Left renal cortex interstitium (tissue), 4 donors: ENCODE measurements at places on chromosomes 11 and 22. TPM values are rescaled to one million over a fixed set of nuclear protein-coding genes. Genes with fewer than 3 reads are reported as not detected.

DNA sequence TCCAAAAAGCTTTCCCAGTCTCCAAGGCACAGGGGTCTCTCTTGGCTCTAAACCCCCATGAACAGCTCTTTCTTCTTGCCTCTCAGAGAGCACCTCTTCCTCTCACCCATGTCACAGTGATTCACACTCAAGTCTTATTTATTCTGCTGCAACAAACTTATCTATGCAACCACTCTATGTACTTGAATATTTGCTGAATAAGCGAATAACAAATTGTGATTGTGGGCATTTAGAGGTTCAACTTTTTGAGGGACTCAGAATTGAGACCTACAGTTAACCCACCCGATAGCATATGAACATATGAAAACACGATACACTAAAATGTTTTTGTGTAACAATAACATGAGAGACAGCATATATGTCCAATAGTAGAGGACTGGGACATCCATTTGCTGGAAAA, 137.1 kb upstream of the NARS2 start:
- DNase-seq: no peak

DNA sequence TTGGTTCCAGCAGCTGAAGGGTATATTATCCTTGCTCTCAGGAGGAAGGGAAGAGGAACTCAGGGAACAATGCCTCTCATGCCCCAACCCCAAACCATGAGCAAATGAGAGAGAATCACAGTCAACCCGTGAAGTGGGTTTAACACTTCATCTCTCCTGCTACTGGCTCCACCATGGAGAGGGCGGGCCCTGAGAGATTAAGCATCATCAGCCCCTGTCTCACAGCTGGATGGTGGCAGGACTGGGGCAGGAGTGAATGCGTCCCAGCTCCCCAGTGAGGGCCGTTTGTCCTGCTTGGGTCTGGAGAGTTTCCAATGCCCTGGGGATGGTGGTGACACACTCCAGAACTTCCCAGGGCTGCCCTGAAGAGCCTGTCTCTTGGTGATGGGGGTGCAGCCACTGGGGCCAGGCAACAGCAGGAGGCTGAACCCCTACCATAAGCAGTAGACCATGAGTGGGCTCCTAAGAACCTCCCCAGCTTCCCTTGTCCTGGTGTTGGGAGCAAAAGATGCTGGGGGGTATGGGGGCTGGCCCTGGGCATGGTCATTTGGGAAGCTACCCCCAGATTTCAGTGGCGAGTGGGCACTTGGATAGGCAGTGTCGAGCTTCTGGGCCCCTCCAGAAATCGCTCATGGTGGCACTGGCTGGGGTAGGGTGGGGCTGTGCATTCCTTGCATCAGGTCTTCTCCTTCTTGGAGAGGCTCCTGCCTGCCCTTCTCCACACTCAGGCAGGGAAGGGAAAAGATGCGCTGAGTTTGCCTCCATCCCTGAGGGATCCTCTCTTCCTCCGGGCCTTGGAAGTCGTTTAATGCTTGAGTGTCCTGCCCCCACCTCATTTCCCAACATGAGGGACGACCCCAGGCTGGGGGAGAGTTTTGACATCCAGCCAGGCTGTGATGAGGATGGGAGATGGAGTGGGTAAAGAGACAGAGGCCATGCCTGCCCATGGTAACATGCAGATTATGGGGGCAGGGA, 157.5 kb downstream of the ST3GAL4 start:
- no peak for DNase-seq

- no peak for DNase-seq
These were observed 11.1 kb downstream of the HPS5 start for GRCh38 chr11:18310800-18311340.

DNA sequence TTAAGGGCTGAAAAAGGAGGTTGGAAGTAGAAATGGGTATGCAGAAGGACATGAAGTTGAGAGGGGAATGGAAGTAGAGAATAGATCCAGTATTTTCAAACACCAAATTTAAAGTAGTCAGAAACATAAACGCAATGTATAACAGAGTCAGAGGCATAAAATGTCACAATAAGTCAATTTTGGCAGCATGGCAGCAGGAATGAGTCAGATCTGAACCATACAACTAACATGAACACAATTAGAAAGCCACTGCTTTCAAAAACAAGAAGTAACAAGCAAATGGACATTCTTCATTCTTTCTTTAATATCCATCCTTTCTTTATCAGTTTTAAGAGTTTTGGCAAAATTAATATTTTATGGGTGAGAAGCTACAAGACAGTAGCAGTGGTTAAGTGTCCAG, 2.5 kb downstream of the CHORDC1 start:
- no peak for DNase-seq

TMPRSS13 gene
- 0.81 TPM for polyA plus RNA-seq

DNA sequence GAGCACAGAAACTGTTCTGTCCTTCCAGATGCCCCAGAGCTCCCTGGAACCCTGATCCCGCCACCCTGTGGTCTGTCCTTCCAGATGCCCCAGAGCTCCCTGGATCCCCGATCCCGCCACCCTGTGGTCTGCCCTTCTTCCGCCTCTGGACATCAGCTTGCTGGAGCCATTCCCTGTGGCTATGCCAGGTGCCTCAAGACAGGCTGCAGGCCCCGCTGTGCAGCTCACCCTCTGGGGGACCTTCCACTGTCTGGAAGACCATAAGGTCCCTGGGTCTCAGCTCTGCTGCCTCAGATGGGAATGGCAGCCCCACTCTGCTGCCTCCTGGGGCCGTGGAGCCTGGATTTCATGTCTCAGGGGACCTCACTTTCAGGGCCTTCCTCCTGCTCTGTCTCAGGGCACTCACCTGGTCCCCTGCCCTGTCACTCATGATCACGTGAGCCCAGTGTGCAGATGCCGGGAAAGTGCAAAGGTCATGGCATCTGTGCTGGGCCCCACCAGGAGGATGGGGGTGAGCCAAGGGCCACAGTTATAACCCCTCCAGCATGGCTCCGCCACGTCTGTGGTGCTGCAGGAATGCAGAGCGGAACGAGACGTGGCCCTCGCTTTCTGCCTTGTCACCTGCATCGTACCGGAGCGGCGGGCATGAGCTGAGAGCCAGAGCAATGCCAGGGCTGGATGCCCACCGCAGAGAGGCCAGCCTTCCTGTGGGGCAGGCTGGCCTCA, 1520.7 kb downstream of the BRD1 start:
- DNase-seq: no peak

- DNase-seq: no peak
These were observed 32.2 kb downstream of the SLC6A5 start for GRCh38 chr11:20631519-20632168.

GRCh38 chr11:83249972-83250593, 36.1 kb downstream of the CCDC90B start:
- DNase-seq: no peak

GRCh38 chr22:39254789-39255298, 10.1 kb upstream of the PDGFB start:
- no peak for DNase-seq

GRCh38 chr11:29482510-29482909, 534.3 kb downstream of the KCNA4 start:
- DNase-seq: no peak

GRCh38 chr22:23501261-23501619, 78.8 kb downstream of the IGLL1 start:
- DNase-seq: no peak

CCDC73 gene
- polyA plus RNA-seq: 0.31 TPM

DNA sequence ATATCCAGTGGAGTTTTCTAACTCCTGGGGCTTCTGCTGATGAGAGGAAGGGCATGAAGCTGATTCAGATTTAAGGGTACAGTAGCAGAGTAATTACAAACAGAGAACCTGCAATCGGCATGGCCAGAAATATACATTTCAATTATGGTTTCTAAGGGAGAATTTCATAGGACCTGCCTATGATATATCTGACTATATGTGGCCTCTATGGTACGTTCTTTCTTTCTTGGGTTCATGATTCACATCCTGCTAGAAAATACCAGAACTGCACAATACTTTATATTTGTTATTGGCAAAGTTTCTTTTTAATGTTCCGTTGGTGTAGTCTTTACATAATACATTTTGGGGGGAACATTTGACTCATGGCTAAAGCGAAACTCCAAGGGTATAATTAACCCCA, 63.1 kb upstream of the TTC12 start:
- DNase-seq: no peak

DNA sequence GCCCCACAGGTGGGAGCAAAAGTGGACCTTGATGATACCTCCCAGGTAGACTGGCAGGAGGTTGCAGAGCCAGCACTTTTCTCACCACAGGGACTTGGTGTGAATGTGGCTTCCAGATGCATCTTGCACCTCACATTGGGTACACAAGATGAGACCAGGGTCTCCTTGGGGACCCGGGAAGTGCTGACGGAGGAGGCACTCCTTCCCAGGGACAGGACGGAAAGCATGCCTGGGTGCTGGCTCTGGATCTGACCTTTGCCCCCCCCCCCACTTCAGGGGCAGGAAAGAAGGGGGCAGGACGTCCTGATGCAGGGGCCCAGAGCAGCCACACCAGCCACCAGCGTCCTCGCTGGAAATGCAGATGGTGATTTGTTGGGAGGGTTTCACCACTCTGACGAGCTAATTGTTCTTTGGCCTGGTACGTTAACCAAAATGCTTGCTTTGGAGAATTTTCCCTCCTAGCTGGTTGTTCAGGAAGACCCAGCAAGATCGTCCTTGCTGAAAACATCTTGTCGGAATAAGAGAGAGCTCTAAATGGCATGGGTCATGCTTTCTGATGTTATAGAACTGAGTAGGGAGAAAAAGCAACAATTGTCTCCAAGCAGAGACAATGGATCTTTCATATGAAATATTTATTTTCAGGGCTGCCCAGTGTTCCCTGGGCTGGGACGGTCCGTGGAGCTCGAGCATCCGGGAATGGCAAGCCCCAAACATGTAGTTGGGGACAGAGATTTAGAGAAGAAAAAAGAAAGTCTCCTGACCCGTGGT, 74.4 kb upstream of the PPARA start:
- DNase-seq: no peak

- DNase-seq: no peak
These were observed 183.0 kb downstream of the CEP164 start for GRCh38 chr11:117510646-117511045.

ANGPTL5 gene
- polyA plus RNA-seq: not detected

SLC22A6 gene
- polyA plus RNA-seq: 27.5 TPM

OR52B2 gene
- polyA plus RNA-seq: not detected

DNA sequence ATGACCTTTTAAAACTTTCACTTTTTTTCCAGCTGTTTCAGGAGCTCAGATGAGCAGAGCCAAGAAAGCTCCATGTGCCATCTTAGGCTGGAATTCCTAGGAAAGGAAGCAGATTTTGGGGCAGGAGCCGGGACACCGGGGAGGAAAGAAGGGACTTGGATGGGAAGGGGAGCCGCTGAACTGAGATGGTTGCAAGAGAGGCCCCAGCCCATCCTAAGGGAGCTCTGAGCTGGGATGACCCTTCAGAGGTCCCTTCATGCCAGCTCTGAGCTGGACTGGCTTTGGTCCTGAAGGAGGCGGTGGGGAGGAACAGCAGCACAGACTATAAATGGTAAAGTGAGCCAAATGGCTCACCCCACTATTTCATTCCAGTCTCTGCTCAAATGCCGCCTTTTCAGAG, 55.2 kb upstream of the SLC22A12 start:
- no peak for DNase-seq

- DNase-seq: no peak
These were observed 20.7 kb upstream of the SUSD2 start for GRCh38 chr22:24160546-24160945.

DNA sequence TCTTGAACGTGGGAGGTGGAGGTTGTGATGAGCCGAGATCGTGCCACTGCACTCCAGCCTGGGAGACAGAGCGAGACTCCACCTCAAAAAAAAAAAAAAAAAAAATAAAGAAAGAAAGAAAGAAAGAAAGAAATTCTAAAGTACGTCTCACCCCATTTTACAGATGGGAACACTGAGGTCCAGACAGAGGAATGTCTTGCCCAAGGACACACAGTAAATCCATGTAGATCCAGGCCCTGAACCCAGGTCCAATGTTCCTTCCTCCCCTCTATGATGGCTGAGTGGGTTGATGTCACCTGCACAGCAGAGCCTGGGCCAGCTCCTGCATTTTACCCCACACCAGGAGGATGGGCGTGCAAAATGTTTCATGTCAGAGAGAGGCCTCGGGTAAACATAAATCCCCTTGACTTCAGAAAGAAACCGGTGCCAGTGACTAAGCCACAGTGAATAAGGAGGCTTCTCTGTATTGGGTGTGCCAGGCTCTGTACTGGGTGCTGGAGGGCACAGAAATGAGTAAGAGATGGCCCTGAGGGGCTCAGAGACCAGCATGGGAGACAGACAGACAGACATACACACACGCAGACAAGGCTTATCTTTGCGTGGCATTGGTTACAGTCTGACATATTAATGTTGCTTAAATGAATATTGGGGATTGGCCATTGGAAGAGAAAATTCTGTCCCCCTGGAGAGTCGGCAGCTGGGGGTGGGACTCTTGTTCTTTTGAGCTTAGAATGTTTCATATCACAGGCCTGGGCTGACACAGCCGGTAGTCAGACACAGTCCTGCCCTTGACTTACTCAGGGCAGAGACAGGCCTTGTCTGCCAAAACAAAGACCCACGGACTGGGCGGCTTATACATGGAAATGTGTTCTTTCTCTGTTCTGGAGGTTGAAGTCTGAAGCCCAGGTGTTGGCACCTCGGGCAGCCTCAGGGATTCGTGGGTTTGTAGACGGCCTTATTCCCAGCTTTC, 105.4 kb downstream of the MIAT start:
- no peak for DNase-seq

CFAP68 gene
- 45.2 TPM for polyA plus RNA-seq

GRCh38 chr22:49704345-49705215, 123.1 kb downstream of the BRD1 start:
- DNase-seq: no peak

DNA sequence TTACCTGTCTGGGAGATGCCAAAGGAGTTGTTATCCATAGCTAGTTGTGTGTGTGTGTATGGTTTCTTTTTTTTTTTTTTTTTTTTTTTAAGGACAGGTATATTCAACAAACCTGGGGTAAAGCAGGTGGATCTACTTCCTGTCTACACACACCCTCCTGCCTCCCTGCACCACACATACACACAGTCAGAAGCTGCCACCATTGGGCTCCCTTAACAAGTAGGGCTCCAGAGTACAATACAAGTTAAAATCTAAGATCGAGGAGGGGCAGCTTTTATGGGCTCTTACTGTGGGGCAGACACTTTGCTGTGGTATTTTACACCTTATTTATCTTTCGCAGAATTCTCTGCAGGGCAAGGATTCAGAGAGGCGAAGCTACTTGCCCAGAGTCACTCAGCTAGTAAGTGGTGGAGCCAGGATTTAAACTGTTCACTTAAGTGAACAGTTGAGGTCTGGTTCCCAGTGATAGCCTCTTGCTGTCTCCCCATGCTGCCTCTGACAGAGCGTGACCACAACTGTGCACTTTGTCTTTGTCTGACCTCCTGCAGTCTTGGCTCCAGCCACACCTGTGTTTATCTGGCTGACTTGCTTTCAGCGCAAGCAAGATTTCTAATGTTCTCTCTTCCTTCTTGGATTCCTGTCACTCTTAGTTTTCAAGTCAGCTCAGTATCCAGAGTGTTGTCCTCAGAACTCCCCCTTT, 135.0 kb downstream of the CSNK2A3 start:
- DNase-seq: no peak

DNA sequence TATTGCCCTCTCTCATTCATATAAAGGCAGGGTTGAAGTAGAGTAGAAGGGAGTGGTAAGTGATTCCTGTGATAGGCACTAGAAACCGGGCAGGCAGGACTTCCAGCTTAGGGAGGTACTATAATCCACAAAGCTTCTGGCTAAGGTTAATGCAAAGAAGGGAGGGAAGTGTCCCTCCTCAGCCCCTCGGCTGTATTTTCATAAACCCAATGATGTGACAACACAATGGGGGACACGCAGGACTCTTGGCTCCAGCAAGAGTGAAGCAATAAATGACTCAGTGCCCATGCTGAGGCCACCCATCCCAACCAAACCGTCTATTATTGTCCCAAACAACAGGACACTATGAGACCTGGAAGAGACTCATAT, 90.7 kb downstream of the ETS1 start:
- DNase-seq: no peak
